CD4-positive, alpha-beta T cell treated with Interleukin-4 for 4 hours (primary cell): ENCODE measurements at places on chromosomes 4 and X.

DNA sequence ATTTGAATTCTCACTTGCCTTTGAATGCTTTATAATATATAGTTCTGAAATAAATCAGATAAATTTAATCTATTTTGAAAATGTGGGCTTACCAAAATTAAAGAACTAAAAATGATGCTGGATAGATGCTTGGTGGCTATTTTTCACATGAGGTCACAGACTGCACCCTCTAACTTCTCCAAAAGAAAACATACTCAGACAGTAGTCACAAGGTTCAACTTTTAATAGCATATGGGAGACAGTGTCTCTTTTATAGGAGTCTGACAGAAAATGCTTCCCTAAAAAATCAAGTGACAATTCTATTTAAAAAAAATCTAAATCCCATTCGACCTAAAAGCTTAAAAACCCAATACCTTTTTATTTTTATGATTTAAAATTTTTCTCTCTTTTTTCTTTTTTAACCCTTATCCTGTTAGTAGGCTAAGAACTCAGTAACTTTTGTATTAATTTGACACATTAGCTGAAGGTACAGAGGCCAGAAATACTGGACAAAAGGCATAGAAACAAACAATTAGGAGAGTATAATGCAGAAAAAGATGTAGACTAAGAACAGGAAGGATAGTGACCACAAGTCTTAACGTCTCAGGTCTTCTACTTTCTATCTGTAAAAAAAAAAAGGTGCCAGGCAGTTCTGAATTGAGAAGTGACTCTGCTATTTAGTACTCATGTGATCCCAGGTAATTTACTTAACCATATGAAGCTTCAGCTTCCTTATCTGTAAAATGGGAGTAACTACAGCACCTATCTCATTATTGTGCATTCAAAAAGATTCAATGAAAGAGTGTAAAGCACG, 7.6 kb downstream of the TIGD4 start:
- no peak for DNase-seq

DNA sequence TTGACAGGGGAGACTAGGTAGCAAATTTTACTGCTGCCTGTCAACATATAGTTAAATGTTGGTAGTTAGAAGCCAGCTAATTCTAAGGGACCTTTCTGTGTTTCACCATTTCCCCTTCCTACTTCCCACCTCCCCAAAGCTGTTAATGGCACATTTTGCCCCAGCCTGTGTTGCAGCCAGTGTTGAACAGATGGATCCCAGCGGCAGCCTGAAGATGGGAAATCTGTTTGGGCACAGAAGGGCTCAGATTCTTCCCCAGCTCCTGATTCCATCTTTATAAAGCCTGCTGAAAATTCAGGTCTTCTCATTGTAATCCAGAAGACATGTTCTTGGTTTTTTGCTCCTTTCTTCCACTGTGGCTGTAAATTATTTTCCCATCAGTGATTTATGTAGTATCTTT, 89.0 kb downstream of the SPRY1 start:
- DNase-seq = no peak

GRCh38 chrX:37686996-37687395, 1.4 kb downstream of the XK start:
- DNase-seq = no peak

DNA sequence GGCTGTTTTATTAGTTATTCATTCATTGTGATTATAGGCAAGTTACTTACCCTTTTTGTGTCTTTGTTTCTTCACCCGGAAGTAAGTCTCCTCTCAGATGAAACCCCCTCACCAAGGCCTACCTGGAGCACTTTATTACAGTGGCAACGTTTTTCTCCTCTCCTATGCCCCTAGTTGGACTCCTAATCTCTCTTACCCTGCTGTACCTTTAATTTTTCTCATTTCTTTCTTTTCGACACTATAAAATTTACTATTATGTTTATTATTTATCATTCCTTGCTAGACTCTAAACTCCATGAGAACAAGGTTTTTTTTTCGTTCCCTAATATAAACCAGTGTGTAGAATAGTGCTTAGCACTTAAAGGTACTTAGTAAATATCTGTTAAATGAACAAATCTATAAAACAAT, 17.5 kb downstream of the STAP1 start:
- no peak for DNase-seq

- DNase-seq = no peak
Measured at GRCh38 chr4:136829280-136829679, 703.0 kb downstream of the PCDH18 start.
